ENCODE measurements at places on chromosomes 5 and 9.

DNA sequence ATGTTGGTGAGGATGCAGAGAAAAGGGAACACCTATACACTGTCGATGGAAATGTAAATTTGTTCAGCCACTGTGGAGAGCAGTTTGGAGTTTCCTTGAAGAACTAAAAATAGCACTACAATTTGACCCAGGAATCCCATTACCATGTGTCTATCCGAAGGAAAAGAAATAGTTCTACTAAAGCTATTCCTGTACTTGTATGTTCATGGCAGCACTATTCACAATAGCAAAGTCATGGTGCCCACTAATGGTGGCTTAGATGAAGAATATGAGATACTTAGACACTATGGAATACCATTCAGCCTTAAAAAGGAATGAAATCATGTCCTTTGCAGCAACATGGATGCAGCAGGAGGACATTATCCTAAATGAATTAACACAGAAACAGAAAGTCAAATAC lies 50.2 kb upstream of the CAST start:
- DNase-seq, result no peak

- no peak for DNase-seq
Measured at GRCh38 chr9:19555214-19555613, 146.4 kb downstream of the ACER2 start.

DNA sequence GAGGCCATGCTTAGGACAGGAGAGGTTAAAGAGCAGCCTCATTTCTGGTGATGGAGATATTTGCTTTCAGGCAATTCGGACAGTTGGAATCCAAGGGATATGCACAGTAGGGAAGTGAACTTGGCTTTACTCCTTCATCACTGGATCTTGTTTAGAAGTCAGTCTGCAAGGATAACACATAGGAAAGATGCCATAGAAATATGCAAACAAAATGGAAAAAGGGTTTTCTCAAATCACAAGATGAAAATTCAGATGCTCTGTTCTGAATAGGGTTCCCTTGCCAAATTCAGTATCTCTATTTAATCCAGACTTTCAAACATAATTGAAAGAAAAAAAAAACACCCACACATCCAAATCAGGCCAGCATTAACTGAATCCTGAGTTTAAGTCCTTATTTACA lies 166.9 kb downstream of the MEF2C start:
- no peak for DNase-seq

DNA sequence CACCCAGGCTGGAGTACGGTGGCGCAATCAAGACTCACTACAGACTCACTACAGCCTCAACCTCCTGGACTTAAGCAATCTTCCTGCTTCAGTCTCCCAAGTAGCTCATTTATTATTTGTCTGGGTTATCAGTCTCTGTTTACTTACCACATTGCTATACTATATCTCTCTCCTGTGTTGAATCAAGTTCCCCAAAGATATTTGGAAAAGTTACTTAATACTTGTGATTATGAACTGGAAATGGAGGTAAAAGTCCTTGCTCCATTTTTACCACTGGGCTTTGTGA lies 55.6 kb downstream of the ANGPTL2 start:
- no peak for DNase-seq

DNA sequence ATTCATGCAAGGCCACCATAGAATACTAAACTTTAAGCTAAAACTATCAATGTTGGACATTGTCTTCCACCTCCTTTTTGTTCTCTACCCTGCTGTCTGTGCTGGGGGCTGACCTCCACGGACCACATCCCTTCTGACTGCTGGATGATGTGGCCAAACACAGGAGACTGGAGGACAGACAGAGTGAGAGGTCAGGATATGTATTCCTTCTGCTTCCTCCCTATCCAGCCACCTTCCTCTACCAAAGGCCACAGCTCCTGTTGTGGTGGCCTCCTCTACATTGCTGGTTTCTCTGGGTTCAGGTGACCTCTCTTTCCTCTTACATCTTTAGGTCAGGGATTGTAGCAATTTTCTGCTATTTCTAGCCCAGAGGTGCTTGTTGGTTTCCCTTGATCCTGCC lies 148.1 kb downstream of the ACTBL2 start:
- no peak for DNase-seq

GRCh38 chr9:137055385-137056364 lies 1.8 kb upstream of the ENTPD2 start:
- DNase-seq, result no peak

GRCh38 chr5:180082633-180083420 lies 11.3 kb upstream of the RNF130 start:
- no peak for DNase-seq

- DNase-seq, result no peak
Measured at GRCh38 chr5:148910686-148911361, 84.4 kb downstream of the ADRB2 start.

- no peak for DNase-seq
Measured at GRCh38 chr5:82909771-82910170, 167.4 kb downstream of the TMEM167A start.

DNA sequence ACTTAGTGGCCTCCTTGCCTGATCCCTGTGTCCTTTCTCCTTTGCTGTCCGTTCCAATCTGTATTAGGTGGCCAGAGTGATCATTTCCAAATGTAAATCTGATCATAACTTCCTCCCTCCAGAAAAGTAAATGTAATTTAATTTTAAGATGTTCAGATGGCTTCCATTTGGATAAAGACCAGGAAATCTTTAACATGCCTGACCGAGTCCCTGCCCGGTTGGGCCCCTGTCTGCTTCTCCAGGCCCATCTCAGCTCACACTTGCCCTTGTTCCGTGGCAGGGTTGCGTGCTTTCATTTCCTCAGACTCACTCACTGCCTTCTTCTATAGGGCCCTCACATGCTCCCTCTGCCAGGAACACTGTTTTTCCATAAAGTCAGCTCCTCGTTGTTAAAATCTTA lies 7.6 kb downstream of the MAP3K1 start:
- DNase-seq, result no peak

DNA sequence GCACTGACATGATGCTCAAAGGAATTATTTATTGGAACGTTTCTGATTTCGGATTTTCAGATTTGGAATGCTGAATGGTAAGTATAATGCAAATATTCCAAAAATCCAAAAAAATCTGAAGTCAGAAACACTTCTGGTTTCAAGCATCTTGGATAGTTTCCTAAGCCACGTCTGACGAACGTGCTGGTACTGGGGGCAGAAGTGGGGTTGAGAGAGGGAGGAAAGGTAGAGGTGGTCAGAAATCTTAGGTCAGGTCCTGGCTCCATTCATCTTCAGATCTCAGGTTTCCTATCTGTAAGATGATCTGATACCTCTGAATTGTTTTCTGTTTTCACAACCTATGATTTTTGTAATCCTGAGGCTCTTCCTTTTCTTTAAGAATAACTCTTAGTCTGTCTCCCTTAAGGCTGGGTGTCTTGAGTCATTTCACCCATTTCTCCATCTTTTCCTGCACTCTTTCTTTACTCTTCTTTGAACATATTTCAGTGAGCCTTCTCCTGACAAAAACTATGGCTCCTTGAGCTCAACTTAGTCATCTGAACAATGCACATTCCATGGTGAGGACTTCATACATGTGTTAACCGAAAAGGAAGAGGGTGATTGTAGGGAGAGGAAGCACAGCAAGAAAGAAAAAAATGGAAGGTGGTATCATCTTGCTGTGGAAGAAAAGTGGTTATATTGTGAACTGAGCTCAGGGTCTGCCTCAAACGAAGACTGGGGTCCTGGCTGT lies 3.3 kb downstream of the SGCD start:
- DNase-seq, result no peak

DNA sequence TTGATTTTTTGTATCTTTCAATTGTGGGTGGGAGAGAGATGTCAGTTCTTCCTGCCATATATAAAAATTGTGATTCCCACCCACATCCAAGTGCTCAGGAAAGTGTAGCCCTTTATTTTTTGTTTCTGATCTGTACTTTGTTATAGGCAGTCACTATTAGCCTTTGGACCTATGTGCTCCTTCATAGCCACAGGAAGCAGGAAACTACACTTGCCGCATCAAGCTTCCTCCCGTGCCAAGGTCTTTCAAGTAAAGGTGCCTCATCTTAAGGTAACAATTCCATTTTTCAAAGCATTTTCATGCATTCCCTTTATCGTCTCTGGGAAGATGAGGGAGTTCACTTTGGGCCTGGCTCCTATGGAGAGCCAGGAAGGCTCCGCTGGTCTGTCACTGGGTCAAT lies 339.0 kb downstream of the DIRAS2 start:
- no peak for DNase-seq

- DNase-seq, result no peak
Measured at GRCh38 chr9:3682186-3682585, 156.4 kb upstream of the RFX3 start.

GRCh38 chr5:176161431-176161830 lies 76.8 kb upstream of the SIMC1 start:
- DNase-seq, result no peak

- DNase-seq, result peak; percentile 95
Measured at GRCh38 chr9:20622330-20623020, at the start of gene MLLT3. Gene MLLT3, minus strand, starts transcription at chr9:20622499.

- no peak for DNase-seq
Measured at GRCh38 chr5:133657036-133657435, 44.7 kb upstream of the FSTL4 start.

- DNase-seq, result no peak
Measured at GRCh38 chr9:130345009-130345896, 79.7 kb downstream of the HMCN2 start.

GRCh38 chr5:15009420-15009819 lies 137.8 kb upstream of the ANKH start:
- DNase-seq, result peak; percentile 32

- DNase-seq, result peak; percentile 66
Measured at GRCh38 chr5:115098041-115098702, 71.5 kb downstream of the TRIM36 start.

DNA sequence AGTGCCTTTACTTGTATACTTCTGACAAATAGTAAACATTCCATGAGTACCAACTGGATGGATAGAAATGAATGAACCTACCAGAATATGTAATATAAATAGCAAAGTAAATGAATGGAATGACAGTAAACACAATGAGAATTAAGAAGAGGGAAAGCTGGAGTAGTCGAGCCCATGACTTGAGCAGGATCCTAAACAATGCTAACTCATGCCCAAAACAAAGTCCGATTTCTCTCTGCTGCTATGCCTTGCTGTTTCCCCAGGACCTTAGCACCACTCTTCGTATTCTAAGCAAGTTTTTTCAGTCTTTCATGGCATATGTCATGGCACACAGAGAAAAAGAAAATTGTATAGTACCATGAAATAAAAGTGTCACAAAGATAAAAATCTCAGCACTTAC lies 1.8 kb downstream of the XPA start:
- no peak for DNase-seq

GRCh38 chr5:58849921-58850667 lies 267.2 kb downstream of the RAB3C start:
- DNase-seq, result peak; percentile 24

- no peak for DNase-seq
Measured at GRCh38 chr5:150101023-150101422, 14.7 kb upstream of the CSF1R start.

DNA sequence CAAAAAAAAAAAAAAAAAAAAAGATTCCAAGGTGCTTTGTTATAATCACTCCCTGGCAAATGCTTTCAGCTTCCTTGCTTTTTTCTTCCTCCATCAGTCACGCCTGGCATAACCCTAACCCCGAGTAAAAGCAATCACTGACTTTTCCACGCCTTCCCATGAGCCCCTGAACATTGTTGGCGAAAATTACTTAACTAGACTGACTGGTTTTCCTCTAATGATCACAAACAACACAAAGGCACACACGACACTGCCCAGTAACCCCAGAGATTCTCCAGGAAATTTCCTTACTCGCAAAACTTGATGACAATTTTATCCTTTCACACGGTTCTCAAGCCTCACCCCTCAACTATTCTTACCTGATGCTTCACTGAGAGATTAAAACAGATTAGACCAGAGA lies 11.4 kb upstream of the PTGR1 start:
- DNase-seq, result no peak

DNA sequence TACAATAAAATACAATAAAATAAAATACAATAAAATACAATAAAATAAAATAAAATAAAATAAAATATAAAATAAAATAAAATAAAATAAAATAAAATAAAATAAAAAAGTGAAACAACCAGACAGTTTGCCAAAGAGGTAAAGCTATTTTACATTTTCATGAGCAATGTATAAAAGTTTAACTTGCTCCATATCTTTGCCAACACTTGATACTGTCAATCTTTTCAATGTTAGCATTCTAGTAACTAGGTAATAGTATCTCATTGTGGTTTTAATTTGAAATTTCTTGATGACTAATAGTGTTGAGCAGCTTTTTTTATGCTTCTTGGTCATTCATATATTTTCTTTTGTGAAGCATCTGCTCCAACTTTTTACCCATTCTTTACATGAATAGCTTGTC lies 17.3 kb downstream of the TTC33 start:
- no peak for DNase-seq

DNA sequence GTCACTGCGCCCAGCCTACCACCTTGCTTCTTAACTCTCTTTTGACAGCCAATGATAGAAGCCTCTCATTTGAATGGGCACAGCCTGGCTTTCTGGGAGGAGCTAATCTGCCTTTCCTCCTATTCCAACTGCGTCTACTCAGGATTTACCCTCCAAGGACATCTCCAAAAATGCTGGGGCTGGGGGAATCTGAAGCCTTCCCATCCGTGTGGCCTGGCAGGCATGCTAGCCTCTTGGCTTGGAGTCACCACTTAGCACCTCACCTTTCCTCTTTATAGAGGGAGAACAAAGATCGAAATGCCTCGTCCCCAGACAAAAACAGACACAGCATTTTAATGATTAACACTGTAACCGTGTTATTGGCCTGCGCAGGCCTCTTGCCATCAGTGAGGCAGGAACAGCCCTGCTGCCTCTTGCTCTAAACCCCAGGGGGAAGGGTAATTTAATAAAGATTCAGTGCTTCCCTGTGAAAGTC lies 108.2 kb upstream of the KLF4 start:
- DNase-seq, result no peak

DNA sequence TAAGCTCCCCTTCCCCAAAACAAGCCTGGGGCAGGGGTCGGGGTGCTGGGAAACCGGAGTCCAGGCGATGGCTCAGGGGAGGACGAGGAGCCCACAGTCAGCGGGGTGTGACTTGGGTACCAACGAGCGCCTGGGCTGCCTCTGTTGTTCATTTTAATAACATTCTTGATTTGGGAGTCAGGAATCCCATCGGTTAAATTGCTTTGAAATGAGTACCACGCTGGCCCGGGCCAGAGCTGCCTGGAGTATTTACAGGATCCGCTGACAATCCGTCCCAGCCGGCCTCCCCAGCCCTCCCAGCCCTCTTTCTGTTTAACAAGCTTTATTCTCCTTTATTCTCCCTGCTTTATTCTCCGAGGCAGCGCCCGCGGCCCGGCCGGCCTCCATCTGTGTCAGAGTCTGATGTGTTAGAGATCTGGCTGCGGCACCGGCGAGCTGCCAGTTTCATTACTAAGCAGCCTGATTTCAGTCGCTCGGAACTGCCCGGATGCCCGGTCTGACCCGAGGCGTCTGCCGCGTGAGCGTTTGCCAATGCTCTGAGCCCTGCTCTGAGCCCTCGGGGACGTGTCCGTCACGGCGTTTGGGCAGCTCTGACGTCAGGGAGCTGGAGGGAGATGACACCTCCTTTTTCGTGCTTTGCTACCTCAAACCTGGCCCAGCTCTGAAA lies 16.5 kb upstream of the QRFP start:
- DNase-seq, result peak; percentile 65

- no peak for DNase-seq
Measured at GRCh38 chr5:141858079-141858765, 20.0 kb downstream of the PCDH1 start.
